ENCODE measurements at places on chromosomes 1 and 21. TPM values are rescaled to one million over a fixed set of nuclear protein-coding genes. Genes with fewer than 3 reads are reported as not detected.

DNA sequence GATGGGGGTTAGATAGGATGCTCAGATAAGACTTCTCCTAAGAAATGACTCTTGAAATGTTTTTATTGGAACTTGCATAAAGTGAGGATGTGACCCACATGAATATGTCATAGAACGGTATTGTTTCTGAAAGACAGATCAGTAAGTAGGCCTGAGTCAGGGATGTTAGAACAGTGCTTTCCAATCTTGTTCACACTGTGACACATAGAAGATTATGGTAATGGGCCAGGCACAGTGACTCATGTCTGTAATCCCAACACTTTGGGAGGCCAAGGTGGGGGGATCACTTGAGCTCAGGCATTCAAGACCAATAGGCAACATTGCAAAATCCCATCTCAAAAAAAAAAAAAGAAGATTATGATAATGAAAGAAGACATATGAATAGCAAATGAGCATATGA is 32.9 kb downstream of the FMO4 start:
- DNase-seq = no peak

DNA sequence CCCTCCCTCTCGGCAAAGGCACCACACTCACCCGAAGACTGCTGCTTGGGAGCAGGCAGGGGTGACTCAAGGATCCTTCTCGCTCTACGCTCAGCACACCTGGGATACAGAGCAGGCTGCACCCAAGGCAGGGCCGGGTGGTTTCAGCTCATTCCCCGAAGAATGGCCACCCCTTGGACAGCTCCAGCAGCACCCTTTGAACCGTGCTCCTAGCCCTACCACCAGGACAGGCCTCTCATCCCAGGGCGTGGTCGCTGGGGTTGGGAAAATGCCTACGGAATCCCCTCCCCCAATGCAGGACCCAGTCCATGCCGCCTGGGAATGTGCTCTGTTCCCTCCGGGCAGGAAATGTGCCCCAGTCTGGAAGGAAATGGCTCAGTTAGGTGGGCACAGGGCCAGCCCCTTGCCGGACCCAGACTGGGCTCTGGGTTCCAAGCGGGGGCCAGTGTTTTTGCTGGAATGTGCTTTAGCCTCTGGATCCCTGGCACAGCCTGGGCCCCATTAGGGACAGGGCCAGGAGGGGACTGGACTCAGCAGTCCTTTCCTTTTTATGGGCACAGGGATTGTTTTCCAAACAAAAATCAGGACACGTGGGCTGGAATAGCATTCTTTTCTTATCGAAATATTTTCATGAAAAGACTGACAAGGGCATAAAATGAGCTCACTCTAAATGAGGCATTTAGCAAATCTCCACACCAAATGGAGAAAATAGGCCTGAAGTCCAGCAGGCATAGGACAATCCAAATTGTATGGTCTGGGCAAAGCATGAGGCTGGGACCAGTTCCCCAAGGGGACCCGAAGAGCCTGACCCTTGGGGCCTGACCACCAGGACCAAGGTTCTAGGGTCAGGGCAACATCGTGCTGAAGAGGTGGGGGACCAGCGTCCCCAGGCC is 7.3 kb downstream of the TMEM82 start:
- DNase-seq = no peak

DNA sequence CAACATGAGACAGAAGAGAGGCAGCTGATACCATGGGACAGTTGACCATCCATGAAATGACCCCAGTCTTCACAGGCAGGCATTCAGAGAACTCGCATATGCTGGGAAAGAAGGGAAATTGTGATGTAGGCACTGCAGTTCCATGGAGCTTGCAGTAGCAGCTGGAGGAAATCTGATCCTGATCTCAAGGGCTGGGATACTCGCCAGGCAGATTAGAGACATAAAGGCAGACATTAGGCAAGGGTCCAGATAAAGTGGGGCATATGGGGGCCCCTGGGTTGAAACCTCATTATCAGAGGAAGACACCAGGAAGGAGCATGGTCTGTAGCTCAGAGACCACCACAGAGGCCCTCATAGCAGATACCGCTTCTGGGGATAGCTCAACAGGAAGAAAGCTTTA is 48.7 kb upstream of the TNR start:
- DNase-seq = no peak

Gene RHBDL2
- total RNA-seq = 0.91 TPM
